Muscle of arm (tissue), 14 donors: ENCODE measurements at places on chromosomes 2 and 18.
A peak's percentile ranks its signal among the peaks of the same experiment; 100 is the strongest.

DNA sequence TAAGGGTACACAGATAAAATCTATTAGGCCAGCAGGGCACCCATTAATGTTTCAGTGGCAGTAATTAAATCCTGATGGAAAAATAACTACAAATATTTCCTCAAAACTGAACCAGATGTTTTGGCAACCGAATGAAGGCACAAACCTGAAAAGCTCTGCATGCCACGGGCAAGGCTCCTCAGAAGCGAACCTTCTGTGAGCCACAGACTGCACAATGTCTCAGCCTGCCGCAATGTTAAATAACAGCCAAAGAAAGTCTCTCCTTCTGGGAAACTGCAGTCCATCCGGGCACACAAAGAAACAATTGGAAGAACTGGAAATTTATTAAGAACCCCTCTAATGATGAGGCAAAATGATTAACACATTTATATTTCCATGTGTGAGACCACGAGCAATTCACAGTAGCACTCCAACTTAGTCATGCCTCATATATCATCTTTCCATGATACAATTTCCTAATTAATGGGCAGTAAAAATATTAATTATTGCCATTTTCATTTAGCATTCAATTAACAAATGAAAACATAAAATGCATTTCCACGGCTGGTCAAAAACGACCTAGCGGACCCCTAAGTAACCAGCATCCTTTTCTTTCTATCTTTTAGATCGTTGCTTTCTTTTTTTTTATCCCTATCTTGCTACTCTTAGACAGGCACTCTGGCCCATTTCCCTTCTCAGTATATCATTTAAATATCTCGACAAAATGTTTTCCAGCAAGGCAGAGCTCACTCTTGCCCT lies 237.5 kb downstream of the EPHA4 start:
- DNase-seq = no peak

DNA sequence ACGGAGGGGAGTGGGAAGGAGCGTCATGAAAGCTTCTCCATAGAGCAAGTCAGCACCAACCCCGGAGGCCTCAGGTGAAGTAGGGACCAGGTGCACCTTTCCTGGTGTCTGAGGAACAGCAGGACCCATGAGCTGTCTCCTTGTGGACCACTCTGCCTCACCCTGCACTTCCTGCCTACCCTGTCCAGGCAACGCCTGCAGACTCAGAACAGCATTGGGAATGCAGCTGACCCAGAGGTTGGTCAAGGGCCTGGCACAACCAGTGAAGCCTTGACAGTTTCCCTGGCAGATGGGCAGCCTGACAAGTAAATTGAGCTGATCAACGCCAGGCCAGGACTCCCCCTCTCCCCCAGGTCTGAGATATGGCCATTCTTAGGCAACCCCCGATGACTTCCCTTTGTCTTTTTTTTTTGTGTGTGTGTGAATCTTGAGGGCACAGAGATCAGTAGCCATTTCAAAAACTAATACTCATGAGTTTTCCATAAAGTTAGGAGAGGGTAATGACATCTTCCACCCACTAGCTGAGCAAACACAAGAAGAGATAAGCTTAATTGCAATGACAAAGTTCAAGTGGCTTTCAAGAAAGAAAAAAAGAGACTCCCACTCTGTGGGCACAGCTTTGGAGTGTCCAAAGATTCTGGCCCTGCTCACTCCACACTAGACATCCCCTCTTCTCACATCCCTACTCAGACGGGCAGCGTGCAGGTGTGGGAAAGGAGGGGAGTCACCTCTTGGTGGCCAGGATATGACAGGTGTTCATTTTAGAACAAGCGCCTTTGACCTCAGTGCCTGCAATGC lies 3.5 kb upstream of the FABP1 start:
- DNase-seq = no peak

GRCh38 chr2:239500574-239501550 lies 100.0 kb upstream of the HDAC4 start:
- DNase-seq = no peak

- peak; percentile 43 for DNase-seq
These were observed 156.5 kb downstream of the COL6A3 start for GRCh38 chr2:237257471-237257951.

GRCh38 chr18:76399613-76400391 lies 95.2 kb downstream of the ZNF516 start:
- no peak for DNase-seq

- no peak for DNase-seq
These were observed 286.9 kb downstream of the CTNNA2 start for GRCh38 chr2:79799729-79800128.
